ENCODE measurements at places on chromosomes 12 and 14.

- DNase-seq = no peak
These were observed 599.1 kb downstream of the CCER1 start for GRCh38 chr12:90355711-90356355.

- DNase-seq = no peak
These were observed 239.1 kb downstream of the VRK1 start for GRCh38 chr14:97036086-97036852.

- DNase-seq = no peak
These were observed 171.6 kb upstream of the WSCD2 start for GRCh38 chr12:107957459-107957858.

- DNase-seq = no peak
These were observed 341.0 kb upstream of the RGS6 start for GRCh38 chr14:71591231-71591630.

DNA sequence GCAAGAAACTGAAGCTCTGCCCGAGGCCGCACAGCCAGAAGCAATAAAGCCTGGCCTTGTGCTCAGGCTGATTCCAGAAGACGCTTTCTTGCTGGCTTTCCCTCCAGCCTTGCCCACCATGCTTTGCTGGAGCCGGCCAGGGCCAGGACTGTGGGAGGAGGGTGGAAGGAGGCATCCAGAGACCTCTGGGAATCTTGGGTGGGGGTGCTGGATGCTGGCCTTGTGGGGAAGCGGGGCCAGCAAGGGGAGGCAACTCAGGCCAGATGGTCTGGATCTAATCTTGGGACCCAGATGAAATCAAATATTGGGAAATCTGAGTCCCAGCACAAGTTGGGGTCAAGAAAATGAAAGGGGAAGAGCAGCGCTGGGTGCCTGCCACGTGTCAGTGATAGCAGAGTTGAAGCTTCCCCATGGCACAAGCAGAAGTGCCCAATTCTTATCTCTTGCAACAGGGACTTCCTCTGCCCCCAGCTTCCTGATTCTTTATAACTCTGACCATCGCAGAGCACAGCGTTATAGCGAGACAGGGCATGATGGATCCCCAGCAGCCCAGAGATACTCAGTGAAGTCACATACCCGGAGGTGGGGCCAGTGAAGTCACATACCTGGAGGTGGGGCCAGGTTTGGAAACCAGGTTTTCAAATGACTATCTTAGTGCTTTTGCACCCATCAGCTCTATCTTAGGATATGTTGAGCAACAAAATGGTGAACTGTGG is 6.4 kb upstream of the RABGGTA start:
- DNase-seq = no peak

DNA sequence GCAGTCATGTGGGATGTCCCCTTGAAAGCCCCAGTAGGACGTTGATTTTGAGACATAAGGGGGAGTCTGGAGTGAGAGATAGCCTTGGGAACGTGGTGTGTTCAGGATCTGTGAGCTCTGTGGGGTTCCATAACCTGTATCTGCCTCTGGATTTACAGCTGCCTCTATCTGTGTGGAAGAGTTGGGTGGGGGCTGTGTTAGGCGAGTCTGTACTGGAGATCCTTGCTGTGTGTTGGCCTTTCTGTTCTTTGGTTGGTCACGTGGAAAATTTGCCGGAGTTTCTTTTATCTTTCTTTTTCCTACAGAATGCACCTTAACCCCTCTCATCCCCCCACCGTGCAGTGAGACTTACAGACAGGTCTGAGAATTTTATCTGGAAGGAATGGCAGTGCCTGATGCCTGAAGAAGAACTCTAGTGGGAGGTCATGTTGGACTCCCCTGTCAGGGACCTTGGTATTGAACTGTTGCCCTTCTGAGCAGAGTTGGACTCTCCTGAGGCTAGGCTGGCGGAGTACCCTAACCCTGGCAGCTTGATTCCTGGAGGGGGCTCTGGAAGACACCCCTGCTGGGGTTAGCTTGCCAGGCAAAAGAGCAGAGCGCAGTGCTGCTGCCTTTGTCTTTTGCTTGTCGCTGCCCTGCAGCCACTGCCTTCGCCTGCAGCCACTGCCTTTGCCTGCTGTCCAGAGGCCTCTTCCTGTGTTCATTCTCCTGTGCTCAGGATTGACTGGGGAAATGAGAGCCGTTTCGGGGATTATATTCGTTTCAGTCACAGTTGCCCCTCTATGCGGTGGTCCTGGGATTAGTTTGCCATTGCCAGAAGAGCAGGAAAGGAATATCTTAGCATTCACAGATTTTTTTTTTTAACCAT is 34.1 kb downstream of the ZNF664 start:
- DNase-seq = no peak

DNA sequence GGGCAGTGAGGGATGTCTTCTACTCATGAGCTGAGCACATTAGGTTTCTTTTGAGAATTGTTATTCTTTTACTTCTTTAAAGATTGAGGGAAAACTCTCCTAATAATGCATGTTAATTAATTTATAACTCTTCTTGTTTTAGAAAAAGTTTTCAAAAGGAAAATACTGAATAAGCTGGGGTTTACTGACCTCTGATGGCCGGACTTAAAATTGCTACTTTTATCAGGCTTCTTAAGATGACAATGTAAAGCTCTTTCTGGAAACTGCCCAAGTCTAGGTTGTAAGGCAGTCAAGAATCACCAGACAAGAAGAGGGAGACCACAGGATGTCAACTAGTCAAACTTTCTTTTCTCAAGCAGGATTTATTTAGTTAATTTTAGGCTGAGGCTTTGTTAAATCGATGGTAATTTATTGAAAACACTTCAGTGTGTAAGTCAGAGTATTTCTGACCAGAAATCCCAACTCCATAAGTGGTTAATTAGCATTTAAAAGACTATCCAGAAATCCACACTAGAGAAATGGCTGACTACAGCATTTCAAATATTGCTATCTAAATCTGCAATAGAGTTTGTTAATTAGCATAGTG is 82.1 kb downstream of the AVPR1A start:
- DNase-seq = no peak

- DNase-seq = peak; percentile 3
These were observed 35.1 kb upstream of the BMAL2 start for GRCh38 chr12:27297566-27297965.

DNA sequence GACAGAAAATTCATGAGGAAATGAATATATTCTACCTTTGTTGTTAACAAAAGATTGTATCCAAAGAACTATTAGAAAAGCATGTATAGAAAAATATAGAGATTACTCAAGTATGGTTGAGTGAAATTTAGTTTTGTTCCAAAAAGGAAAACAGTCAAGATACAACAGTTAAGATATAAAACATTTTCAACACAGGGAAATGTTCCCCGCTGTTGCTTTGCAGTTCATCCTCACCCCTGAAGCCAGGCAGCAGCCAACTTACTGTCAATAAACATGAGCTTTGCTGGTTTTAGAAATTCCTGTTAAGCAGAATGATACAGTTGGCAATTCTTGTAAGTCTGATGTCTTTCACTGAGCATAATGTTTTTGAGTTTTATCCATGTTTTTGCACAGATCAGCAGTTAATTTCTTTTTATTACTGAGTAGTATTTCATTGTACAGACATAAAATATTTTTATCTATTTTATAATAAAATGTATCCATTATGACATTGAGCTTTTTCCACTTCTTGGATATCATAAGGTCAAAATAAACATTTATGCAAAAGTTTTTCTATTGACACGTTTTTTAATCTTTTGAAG is 1.2 kb upstream of the CLEC2B start:
- no peak for DNase-seq

GRCh38 chr12:64125913-64126312 is 96.2 kb downstream of the KICS2 start:
- no peak for DNase-seq

DNA sequence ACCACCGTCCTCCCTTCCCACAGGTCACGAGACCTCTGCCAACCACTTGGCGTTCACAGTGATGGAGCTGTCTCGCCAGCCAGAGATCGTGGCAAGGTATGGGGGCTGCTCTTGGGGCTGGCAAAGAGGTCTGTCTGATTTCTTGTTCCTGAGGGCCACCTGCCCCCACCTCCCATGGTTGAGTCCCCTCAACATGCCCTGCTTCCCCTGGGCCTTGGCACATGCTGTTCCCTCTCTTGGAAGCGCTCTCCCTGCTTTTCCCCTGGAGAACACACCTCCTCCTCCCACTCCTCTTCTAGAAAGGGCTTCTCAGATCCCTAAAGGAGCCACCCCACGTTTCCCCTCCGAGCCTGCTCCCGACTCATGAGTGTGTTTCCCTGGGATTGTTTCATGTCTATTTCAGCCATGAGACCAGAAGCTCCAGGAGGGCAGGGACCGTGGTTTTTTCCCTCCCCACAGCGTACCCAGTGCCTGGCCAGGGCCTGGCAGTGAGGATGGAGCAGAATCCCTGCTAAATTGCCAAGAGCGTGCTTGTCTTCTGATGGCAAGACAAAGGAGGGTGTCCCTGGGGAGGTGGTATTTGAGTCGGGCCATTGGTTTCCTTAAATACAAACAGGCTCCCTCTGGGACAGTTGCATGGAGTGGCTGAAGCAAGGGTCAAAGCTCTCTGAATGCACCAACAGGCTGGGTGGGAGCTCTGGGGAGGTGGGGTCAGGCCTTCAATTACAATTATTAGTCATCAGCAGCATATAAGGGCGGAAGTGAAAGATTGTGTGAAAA is 34.1 kb downstream of the CYP46A1 start:
- no peak for DNase-seq

GRCh38 chr12:19674437-19674836 is 235.1 kb downstream of the AEBP2 start:
- DNase-seq = no peak

DNA sequence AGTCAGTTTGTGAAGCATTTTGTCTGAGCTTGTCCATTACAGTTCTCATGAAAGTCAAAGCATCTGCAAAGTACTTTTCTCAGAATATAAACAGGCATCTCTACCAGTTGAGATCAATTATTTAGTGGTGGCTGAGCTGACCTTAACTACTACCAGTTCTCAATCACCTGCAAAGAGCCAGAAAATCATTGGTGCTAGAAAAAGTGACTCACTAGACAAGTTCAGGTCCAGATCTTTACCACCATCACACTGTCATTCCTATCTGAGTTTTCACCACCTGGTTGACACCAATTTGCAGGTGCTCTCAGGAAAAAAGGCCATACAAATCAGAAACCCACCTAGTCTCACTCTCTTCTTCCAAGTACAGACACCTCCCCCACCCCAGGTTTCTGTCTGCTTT is 33.3 kb downstream of the ITPR2 start:
- DNase-seq = no peak
